ENCODE measurements at places on chromosomes 2 and 18. TPM values are rescaled to one million over a fixed set of nuclear protein-coding genes. Genes with fewer than 3 reads are reported as not detected.

SIX3 gene
- total RNA-seq, result not detected

CDH19 gene
- 7.8 TPM for total RNA-seq

- DNase-seq, result peak; percentile 98
- H3K27me3 ChIP-seq, result no peaks in the 10 kb centered on the region
- H3K4me1 ChIP-seq, result peaks cover 2% of the 10 kb centered on the region
- peak within 1 kb of the TSS; percentile 9 for H3K27ac ChIP-seq
- peak within 1 kb of the TSS; percentile 75 for H3K4me3 ChIP-seq
- H3K36me3 ChIP-seq, result no peaks in the 10 kb centered on the region
Measured at GRCh38 chr2:85354286-85355072, at the start of the genes ELMOD3 and RETSAT. Gene ELMOD3 (plus strand): TSS chr2:85354769. CDS start chr2:85357199, 2,430 bp downstream. Gene RETSAT (minus strand): TSS chr2:85354528. CDS start chr2:85354507, 21 bp downstream.

DNA sequence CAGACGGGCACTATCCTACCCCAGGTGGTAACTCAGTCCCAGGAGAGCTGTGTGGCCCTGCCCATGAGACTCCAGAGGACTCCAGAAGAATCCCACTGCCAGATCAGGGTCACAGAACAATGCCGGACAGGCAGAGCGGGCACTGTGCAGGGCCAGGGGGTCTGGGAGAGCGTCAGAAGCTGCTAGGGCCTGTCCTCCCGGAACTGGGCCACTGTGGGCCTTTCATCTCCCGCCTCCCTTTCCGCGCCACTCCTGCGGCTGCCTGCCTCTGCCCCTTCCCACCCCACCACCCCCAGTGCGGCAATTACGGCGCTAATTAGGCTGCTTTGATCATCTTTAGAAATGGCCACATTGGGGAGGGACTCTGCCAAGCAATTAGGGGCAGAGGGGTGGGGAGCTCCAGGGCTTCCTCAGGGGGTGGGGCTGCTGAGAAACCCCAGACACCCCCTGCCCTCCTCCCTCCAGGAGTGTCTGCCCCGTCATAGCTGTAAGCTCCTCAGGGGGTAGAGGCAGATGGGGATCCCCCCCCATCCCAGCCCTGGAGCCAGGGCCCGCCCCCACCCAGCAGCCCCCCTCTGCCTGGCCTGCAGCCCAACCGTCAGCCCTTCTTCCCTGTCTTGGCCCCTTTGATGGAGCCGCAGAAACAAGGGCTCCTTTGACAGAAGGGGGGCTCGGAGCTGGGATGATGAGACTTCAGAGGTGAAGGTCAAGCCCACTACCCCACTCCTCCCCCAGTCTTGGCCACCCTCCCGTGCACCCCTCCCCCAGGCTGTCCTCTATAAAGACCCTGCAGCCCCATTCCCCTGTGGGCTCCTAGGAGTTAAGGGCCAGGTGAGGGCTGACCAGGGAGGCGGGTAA is at the start of gene PRSS56:
Gene PRSS56 (plus strand): TSS at position 808 of the 858 bp plus-strand sequence. CDS start 211 bp downstream, outside the sequence.
- H3K27ac ChIP-seq, result no peak within 1 kb of the TSS
- no peak within 1 kb of the TSS for H3K4me3 ChIP-seq
- no peaks in the 10 kb centered on the region for H3K36me3 ChIP-seq
- no peaks in the 10 kb centered on the region for H3K27me3 ChIP-seq
- no peaks in the 10 kb centered on the region for H3K4me1 ChIP-seq

DNA sequence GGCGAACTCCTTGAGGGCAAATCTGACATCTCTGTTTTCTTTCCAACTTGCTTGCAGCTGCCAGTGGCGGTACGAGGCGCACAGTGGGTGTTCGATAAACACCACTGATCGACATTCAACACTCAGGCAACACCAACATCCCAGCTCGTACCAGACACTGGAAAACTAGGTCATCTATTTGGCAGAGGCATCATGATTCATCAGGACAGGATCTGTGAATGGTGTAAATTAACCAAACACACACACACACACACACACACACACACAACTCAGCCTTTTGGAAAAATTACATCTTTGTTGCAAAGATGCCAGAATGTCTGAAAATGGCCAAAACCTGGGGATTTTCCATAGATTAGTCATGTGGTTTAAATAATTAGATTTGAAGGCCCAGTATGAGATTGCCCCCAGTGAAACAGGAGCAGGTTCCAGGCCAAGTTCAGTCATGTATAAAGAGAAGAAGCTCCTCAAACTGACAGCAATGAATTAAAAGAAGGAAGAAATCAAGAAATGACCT is 150.5 kb upstream of the NCKAP5 start:
- no peak overlapping the region for H3K27ac ChIP-seq
- no peaks in the 10 kb centered on the region for H3K36me3 ChIP-seq
- H3K4me1 ChIP-seq, result no peaks in the 10 kb centered on the region
- H3K4me3 ChIP-seq, result no peak overlapping the region
- H3K27me3 ChIP-seq, result no peaks in the 10 kb centered on the region

DNA sequence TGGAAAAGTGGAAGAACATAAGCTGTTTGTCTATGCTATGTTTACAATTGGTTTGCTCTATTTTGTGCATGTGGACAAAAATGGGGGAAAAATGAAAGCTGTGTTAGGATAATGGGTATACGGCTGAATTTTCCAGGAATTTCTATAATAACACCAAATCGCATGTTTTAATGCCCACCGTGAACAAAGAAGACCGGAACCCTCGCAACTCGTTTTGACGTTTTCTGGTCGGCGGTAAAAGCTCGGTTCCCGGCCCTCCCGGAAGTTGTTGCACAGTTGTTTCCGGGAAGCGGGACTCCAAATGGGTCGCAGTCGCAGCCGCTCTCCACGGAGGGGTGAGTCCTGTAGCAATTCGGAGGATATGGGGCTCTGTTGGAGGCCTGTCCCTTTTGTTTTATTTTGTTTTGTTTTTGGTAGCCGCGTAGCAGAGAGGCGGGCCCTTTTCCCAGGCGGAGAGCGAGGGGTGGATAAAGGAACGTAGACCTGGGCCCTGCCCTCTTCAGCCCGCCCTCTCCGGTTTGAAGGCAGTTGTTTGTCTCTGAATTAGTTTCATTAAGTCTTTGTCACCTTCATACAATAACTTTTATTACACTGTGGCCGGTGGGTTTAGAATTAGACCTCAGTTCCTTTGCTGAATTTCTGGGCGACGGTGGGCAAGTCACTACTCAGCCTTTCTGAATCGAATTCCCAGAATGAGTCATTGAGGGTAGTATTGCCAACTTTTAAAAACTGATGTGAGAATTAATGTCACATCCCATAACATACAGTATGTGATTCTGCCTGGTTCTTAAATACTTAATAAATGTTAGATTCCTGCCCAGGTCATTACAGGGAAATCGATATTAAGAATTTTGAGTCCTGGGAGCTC is at the start of gene SNRNP27:
Gene SNRNP27 (plus strand): TSS at position 273 of the 868 bp plus-strand sequence. CDS start 29 bp downstream, at position 302.
- H3K27ac ChIP-seq, result peak within 1 kb of the TSS; percentile 96
- no peaks in the 10 kb centered on the region for H3K27me3 ChIP-seq
- no peaks in the 10 kb centered on the region for H3K4me1 ChIP-seq
- H3K36me3 ChIP-seq, result no peaks in the 10 kb centered on the region
- peak; percentile 89 for DNase-seq
- peak within 1 kb of the TSS; percentile 79 for H3K4me3 ChIP-seq

SP5 gene
- total RNA-seq, result 3.6 TPM

DNA sequence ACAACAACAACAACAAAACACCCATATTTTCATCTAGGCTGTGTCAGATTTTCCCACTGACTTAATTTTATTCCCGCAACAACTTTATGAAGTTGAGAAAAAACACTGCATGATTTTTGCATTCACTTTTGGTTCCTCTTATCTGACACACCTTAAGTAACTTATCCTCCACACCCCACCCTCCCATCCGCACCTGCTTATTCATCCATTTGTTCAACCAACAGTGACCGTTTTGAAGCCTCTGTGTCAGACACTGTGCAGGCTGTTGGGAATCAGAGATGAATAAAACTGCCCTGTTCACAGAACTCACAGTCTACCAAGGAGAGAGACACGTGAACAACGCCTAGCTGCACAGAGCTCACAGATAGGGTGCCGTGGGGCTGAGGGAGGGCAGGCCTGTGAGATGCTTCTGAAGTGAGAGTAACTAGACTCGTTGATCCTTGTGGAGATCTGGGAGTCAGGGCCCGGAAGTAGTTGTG is 7.4 kb downstream of the CNNM4 start:
- H3K4me3 ChIP-seq, result no peak overlapping the region
- no peak for DNase-seq
- no peaks in the 10 kb centered on the region for H3K4me1 ChIP-seq
- H3K36me3 ChIP-seq, result no peaks in the 10 kb centered on the region
- H3K27ac ChIP-seq, result no peak overlapping the region

TNFRSF11A gene
- total RNA-seq, result 9.1 TPM

DNA sequence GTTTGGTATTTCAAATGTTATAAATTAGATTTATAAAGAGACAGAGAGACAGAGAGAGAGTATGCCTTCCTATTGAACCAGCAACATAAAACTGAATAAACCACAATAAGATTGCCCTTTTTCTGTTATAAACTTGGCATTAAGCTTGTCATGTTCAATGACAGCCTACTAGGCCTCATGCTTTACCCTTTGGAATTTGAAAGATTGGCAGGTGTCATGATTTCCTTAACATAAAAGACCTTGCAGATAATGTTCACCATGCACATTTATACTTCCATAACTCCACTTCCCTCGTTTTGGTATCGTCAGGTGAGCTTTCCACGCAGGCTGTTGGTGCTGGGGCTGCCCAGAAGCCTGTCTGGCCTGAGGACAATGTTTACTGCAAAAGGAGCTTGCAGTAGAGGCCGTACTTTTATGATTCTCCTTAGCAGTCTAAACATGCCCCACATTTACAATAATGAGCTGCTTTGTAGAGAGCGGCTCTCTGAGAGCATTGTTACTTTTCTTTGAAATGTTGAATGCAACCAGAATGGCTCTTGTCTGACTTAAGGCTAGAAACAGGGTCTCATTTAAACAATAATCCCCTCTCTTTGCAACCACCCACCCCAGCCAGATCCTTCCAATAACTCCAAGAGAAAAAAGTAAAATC is 379.1 kb upstream of the ATP5MC3 start:
- no peak for DNase-seq
- no peaks in the 10 kb centered on the region for H3K36me3 ChIP-seq
- no peak overlapping the region for H3K4me3 ChIP-seq
- H3K4me1 ChIP-seq, result no peaks in the 10 kb centered on the region
- H3K27me3 ChIP-seq, result no peaks in the 10 kb centered on the region

UPP2 gene
- total RNA-seq, result not detected

GRCh38 chr2:117957616-117958015 is 56.3 kb downstream of the CCDC93 start:
- no peak for DNase-seq
- H3K4me3 ChIP-seq, result no peak overlapping the region
- peaks cover 10% of the 10 kb centered on the region for H3K36me3 ChIP-seq

DNA sequence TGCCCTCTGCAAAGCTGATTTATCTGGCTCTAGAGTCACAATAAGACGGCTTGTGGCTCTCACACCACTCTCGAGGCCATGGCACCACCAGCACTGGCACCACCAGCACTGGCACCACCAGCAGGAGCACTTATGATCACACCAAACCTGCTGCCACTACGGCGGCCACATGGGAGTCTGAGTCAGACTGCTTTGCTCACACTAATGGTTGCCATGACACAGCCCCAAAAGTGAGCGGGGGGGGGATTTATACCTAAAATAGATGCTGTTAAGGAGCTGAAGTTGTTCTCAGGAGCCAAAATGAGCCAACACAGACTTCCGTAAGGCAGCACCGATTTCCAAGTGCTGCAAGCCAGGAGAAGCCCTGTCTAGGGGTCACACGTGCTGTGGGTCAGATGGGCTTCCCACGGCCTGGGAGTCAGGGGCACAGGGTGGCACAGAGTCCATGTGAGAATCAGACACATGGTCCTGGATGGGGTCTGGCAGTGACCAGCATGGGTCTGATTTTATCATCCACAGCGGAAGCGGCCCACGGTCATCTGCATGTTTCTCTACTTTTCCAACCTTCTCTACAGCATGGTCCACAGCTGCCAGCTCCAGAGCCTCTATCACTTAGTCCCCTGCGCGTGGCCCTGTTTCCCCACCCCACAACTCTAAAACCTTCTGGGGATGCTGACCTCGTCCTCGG is 16.7 kb downstream of the DNMT3A start:
- no peaks in the 10 kb centered on the region for H3K27me3 ChIP-seq
- no peak overlapping the region for H3K27ac ChIP-seq
- H3K4me1 ChIP-seq, result no peaks in the 10 kb centered on the region
- H3K4me3 ChIP-seq, result no peak overlapping the region
- peak; percentile 92 for DNase-seq

DNA sequence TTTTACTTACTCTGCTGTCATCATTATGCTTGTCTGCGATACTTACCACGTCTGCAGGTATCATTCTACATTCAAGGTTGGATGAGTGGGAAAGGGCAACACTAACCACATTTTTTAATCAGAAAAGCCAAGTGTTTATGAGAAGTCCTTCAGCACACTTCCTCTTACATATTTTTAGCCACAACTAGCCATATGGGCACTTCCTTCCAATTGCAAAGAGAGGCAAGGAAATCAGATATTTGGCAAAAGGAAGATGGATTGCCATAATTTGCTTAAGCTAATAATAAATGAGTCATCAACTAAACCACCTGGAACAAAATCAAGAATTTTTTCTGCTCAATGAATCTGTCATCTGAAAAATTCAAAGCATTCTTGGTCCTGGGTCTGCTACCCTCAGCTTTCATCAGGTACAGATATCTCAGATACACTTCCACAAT is 16.7 kb upstream of the MRO start:
- H3K4me1 ChIP-seq, result no peaks in the 10 kb centered on the region
- H3K36me3 ChIP-seq, result no peaks in the 10 kb centered on the region
- DNase-seq, result no peak

GRCh38 chr18:31760695-31761094 is at the start of gene SLC25A52:
Gene SLC25A52 (minus strand): TSS chr18:31760880. CDS start chr18:31760661, 219 bp downstream.
- no peaks in the 10 kb centered on the region for H3K27me3 ChIP-seq
- no peak for DNase-seq
- no peak within 1 kb of the TSS for H3K4me3 ChIP-seq
- no peaks in the 10 kb centered on the region for H3K36me3 ChIP-seq

DNA sequence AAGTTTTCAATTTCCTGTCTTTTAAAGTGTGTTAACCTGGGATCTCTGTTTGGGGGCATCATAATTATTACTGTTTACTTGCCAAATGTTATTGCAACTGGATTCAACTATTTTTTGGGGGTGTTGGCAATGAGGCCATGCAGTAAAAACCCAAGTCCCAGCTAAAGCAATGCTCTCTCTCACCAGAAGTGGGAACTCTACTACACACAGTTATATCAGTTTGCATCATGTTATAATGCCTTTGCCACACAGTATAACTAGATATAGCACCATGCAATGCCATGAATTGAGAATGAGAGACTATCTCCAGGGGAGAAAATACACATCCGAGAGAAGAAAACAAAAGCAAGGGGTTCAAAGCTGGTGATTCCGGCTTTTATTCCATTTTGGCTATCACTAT is 79.0 kb downstream of the GCA start:
- no peak for DNase-seq
- no peak overlapping the region for H3K27ac ChIP-seq
- H3K4me1 ChIP-seq, result no peaks in the 10 kb centered on the region
- no peaks in the 10 kb centered on the region for H3K27me3 ChIP-seq

GPR35 gene
- 2.1 TPM for total RNA-seq

FKBP1B gene
- 5.9 TPM for total RNA-seq

Measured in aorta (tissue), 5 donors.